ENCODE measurements at places on chromosomes 16 and 17. TPM values are rescaled to one million over a fixed set of nuclear protein-coding genes. Genes with fewer than 3 reads are reported as not detected.

GRCh38 chr17:43342589-43342890 lies 56.3 kb upstream of the ARL4D start:
- no peak for DNase-seq

DNA sequence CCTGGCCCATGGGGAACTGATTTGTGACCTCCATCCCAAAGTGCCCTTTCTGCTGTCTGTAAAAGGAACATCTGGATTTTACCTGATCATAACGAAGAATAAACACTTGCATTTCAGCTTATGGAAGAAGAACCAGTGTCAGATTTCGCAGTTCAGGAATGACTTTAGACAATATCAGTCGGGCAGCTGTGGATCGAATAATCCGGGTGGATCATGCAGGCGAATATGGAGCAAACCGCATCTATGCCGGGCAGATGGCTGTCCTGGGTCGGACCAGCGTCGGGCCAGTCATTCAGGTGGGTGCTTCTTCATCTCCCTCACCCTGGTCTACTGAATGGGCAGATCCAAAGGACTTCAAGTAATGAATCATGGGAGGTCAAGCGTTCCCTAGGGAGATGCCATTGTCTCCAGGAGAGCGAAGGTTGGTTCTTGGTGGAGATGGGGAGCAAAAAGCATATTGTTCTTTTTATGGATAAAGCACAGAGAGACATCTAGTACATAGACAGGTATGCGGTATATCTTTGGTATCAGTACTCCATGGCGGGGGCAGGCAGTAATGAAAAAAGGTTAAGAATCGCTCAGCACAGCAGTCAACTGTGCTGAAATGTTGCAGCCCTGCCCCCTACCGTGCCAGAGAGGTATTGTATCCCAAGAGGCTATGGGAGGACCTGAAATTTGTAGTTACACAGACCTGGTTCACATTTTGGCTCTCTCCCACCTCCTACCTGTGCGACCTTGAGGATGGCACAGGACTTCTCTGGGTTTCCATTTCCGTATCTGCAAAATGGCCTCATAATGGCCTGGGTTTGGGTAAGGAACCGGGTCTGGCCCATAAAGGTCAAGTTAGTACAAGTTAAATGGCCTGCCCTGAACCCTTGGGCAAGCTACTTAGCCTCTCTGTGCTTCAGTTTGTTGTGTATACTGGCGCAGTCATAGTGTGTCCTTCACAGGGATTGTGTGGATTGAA lies 4.7 kb downstream of the COQ7 start:
- peak; percentile 57 for DNase-seq

The FBXL16 gene
- 0.64 TPM for total RNA-seq

GRCh38 chr16:22621586-22622155 lies 111.0 kb downstream of the NPIPB5 start:
- DNase-seq: no peak

Measured in bronchial epithelial cell (primary cell).